ENCODE measurements at places on chromosomes 12 and 14.

DNA sequence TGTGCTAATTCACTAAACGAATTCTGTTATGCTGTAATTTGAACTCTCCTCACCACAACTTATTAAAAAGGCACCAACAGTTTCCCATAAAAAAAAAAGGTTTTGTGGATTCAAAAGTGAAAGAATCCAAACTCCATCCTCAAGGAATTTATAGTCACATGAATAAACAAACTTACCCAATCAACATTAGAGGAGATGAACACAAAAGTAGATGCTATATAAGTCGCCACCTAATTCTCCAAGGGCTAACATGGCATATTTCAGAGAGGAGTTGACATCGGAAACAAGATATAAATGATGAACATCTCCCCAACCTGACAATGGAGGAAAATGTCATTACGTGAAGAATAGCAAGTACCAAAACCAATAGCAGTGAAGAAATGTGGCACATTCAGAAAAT lies 265.5 kb upstream of the PRKD1 start:
- DNase-seq = no peak

DNA sequence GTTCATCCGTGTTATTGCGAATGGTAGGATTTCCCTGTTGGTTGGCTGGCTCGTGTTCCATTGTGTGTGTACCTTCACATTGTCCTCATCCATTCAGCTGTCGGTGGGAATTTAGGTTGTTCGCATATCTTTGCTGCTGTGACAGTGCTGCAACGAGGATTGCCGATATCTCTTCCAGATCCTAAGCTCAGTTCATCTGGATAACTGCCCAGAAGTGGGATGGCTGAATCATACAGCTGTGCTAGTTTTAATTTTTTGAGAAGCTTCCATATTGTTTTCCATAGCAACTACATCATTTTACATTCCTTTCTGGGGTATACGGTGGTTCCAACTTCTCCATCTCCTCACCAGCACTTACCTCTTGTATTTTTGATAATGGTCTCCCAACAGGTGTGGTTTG lies 292.8 kb upstream of the SFSWAP start:
- no peak for DNase-seq

GRCh38 chr14:93035917-93036651 lies 79.6 kb downstream of the ITPK1 start:
- no peak for DNase-seq

DNA sequence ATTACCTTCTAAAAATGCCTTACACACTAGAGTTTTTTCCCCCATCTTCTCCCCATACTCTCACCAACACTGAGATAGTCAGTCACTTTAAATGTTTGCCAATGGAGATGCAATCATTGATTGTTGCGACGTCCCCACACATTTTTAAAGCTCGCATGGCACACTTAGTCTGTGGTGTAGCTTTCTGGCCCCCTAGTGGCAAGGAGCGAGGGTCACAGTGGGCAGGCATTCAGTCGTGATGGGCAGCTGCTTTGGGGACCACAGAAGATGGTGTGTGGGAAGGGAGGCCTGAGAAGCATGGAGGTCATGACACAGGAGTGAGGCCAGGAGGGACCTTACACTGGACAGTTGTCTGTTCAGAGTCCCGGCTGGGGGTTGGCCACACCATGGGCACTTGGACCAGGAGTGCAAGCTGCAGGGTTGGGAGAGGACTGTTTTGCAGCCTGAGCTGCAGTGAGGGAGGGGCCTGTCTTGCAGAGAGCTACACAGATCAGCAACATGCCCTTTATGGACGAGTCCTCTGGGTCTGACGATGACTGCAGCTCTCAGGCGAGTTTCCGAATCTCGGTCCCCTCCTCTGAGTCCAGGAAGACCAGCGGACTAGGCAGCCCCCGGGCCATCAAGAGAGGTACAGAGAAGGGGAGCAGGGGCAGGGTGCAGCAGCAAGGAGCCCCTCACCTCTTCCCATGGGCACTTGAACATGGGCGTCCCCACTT lies 28.6 kb downstream of the PIGH start:
- peak; percentile 44 for DNase-seq

GRCh38 chr12:27179400-27180214 lies 64.5 kb upstream of the STK38L start:
- no peak for DNase-seq

GRCh38 chr12:68638171-68638570 lies 27.5 kb downstream of the RAP1B start:
- no peak for DNase-seq

GRCh38 chr12:92905811-92906554 lies 23.1 kb downstream of the EEA1 start:
- DNase-seq = no peak

GRCh38 chr12:67705394-67706370 lies 57.1 kb downstream of the DYRK2 start:
- no peak for DNase-seq

DNA sequence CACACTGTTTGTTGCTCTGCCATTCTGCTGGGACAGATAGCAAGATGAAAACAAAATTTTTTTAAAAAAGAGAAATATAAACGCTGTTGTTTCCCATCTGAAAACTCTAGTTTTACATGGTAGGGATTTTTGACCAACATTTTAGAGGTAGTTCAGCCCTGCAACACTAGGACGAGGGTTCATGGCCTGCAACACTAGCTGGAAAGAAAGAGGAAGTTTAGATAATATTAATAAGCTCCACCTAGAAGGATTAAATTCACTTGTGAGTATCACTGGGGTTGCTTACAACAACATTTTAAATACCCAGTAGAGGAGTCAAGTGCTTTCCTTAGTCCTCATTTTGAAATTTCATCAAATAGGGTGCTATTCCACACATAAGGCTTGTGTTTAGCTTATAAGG lies 68.2 kb downstream of the SRGAP1 start:
- no peak for DNase-seq

GRCh38 chr14:72495668-72496067 lies 398.2 kb downstream of the DPF3 start:
- DNase-seq = no peak

DNA sequence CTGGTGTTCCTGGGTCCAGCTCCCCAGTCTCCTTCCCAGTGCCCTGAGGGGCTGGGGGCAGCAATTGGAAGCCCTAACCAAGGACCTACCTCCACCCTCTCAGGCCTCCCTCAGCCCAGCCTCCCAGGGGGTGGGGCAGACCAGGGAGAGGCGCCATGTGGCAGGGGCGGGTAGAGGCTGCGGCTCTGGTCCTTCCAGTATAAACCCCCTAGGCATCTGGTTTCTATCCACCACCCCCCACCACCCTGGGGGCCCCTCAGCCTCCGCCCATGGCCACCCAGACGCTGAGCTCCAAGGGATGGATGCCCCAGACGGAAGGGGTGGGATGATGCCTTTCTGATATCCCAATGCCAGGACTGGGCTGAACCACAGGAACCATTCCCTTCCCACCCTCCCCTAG lies 2.8 kb upstream of the SP7 start:
- DNase-seq = no peak

DNA sequence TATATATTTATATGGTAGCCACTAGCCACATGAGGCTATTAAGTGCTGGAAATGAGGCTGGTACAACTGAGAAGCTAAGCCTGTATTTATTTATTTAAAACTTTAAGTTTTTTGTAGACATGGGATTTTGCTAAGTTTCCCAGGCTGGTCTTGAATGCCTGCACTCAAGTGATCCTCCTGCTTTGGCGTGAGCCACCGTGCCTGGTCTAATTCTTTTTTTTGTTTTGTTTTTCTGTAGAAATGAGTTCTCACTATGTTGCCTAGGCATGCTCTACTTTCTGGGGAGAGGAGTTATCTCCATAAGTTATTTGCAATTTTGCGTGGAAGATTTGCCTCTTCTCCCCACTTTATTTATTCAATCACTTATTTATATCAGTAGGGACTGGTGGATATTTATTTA lies 4.8 kb upstream of the SNRNP35 start:
- DNase-seq = no peak

GRCh38 chr14:102593061-102593824 lies 794 bp downstream of the RCOR1 start:
- peak; percentile 34 for DNase-seq

- DNase-seq = no peak
These were observed 120.6 kb downstream of the TGFB3 start for GRCh38 chr14:75861161-75861621.

- no peak for DNase-seq
These were observed 130.2 kb downstream of the PELI2 start for GRCh38 chr14:56248442-56248841.

GRCh38 chr12:45681465-45681864 lies 48.0 kb upstream of the ARID2 start:
- DNase-seq = no peak

- DNase-seq = no peak
These were observed 413.6 kb downstream of the TMEM121 start for GRCh38 chr14:105939810-105940508.

GRCh38 chr12:131132118-131132892 lies 178.6 kb downstream of the ADGRD1 start:
- DNase-seq = peak; percentile 28

DNA sequence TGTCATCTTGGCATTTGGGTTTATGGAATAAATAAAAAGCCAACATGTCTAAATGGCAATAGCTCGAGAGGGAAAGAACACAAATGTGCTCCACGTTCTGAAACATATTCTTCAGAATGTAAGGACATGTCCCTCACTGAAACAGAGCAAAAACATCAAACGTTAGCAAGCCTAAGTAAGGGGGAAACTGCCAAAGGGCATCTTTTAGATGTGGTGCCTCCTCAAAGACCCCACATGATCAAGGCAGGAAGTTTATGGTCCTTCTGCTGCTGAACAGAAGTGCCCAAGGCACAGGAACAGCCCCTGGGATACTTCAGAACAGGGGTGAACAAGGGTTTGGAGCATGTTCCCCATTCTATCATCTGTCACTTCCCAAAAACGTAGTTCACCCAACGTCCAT lies 227.0 kb downstream of the ANO2 start:
- DNase-seq = no peak

DNA sequence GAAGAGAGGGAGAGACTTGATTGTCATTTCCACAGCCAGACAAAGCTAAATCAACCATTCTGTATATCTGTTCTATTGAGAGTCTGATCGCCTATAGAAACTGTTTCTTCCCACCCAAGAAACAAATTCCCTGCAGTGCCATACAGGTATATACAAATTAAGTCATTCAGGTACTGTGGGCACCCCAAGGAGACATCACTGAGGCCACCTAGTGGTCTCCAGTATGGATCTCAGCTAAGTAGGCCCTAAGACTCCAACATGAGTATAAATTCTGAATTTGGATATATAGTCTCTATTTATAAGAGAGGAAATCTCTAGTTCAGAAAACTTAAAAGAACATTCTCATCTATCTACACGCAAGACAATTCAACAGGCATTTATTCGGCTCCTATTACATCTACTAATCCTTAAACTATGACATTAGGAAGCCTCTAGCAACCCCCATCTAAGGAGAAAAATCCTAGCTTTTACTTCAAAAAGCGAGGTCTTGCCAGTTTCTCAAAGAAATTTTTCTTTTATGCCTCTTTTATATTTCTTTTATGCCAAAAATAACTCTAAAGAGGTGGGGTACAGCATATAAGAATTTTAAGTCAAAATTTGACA lies 62.6 kb downstream of the DCAF5 start:
- DNase-seq = peak; percentile 20

- DNase-seq = no peak
These were observed 20.8 kb downstream of the SUSD6 start for GRCh38 chr14:69632164-69632563.

DNA sequence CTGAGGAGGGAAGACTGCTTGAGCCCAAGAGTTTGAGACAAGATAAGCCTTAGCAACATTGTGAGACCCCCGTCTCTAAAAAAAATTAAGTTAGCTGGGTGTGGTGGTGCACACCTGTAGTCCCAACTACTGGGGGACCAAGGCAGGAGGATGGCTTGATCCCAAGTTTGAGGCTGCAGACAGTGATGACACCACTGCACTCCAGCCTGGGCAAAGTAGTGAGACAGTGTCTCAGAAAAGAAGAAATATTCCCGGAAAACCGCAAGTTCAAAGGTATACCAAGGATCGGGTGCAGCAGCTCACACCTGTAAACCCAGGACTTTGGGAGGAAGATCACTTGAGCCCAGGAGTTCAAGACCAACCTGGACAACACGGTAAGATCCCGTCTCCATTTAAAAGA lies 5.8 kb downstream of the PTGES3 start:
- DNase-seq = no peak

DNA sequence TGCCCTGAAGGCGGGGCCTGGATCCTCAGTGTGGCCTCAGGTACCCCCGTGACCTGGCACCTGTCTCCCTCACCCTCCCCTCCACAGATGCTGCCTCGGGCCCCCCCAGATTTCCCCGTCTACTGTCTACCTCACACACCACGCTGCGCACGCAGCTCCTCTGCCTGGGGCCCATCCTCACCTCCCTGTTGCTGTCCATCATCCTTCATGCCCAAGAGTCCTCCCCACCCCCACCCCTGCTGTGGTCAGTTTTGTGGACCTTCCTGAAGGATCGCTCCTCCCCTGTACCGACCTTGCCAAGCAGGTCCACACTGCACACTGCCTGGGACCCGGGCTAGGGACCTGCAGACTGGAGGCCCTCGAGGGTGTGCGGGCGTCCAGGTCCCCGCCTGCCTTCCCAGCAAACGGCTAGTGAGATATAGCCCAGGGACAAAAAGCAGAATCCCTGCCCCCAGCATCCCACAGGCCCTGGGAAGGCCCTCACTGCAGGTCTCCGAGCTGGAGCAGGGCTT lies 197.4 kb upstream of the DIO3 start:
- no peak for DNase-seq

GRCh38 chr14:68523326-68523610 lies 269.6 kb downstream of the ZFP36L1 start:
- DNase-seq = no peak

DNA sequence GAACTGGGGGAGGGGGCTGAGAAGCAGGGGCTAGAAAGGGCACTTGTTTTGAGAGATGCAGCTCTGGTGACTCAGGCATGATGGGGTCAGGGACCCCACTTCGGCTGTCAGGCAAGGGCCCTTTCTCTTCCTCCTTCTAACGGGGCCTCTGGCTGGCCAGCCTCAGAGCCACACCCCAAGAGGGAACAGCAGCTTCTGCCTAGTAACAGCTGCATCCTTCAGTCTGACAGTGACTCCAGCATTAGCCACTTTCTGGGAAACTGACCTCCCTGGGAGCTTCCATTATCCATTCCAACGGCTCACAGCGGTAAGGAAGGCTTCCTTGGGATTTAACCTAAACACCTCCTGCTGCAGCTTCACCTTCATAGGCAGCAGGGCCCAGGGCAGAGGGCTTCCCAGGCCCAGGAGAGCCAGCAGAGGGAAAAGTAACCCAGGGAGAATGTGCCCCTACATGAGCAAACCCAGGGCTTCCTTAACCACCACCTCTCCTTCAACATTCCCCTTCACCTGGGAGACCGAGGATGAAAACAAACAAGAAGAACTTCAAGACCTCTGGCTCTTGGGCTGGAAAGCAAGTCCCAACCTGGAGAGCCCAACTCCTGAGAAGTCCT lies 2.7 kb downstream of the NCKAP5L start:
- DNase-seq = no peak

DNA sequence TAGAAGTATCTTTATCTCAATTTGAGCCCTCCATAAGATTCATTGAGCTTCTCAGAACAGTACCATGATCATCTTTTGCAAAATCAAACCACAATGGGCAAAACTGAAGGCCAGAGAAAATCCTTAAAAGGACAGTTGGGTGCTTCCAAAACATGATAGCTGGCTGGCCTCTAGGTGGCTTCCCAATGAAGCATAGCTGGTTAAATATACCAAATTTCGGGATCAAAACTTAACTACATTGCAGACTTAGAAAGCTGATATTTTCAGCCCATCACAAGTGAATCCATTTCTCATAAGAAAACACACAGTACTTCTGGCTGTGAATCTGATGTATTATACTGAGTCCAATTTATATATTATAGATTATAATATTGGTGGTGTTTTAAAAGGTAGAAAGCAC lies 15.3 kb upstream of the PIK3C2G start:
- no peak for DNase-seq

All from NCI-H1092 (cell line).